Adipose tissue (tissue), 3 donors: ENCODE measurements at places on chromosomes 4 and X. TPM values are rescaled to one million over a fixed set of nuclear protein-coding genes. Genes with fewer than 3 reads are reported as not detected.

TMEM31 gene
- not detected for polyA plus RNA-seq

RELL1 gene
- polyA plus RNA-seq: 1.5 TPM

SPANXN4 gene
- polyA plus RNA-seq: not detected

ANXA10 gene
- 7.9 TPM for polyA plus RNA-seq

FRAS1 gene
- 0.48 TPM for polyA plus RNA-seq
